ENCODE measurements at places on chromosomes 7 and 10. TPM values are rescaled to one million over a fixed set of nuclear protein-coding genes. Genes with fewer than 3 reads are reported as not detected.

Gene CFAP46
- 1.7 TPM for total RNA-seq

Gene C1GALT1
- 23.1 TPM for total RNA-seq

DNA sequence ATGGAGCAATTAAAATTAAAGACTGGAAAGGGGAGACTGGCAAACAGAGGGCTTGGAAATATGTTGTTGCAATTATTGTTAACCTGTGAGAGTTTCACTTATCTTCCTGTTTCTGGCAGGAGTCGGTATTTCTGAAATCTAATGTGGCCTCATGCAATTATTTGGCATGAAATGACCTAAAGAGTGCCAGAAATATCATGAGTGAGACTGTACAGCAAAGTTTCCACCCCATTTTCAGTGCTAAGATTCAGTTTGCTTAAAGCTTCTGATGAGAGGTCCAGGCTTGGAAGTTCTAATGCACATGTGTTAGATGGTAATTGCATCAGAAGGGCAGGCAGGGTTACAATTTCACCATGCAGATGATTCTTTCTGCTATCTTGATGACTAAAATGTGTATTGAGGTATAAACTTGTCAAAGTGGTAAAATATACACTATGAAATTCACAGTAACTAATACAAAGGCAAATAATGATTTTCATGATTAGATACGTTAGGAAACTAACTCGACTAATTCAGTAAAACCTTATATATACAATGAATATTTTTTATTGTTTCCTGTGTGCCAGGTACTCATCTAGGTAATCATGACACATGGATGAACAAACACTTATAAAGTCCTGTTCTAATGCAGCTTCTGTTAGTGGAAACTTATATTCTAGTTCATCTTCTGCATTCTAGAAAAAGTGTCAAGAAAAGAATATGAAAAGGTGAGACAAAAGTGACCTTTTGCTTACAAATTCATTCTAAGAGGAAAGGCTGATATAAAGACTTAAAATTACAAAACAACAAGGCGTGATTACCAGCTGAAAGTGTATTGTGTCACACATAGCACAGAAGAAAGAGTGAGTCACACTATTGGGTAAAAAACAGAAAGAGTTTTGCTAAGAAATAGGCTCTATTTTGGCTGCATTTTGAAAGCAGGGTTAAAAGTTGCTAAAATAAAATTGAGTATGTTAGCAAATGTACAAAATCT lies 533.4 kb upstream of the SEMA3D start:
- peak; percentile 43 for DNase-seq

GRCh38 chr10:128885573-128886555 lies 581.2 kb upstream of the MGMT start:
- DNase-seq, result no peak

GRCh38 chr7:13155188-13155587 lies 467.8 kb downstream of the ARL4A start:
- DNase-seq, result peak; percentile 10

GRCh38 chr7:16904076-16904475 lies 22.3 kb upstream of the AGR3 start:
- no peak for DNase-seq

DNA sequence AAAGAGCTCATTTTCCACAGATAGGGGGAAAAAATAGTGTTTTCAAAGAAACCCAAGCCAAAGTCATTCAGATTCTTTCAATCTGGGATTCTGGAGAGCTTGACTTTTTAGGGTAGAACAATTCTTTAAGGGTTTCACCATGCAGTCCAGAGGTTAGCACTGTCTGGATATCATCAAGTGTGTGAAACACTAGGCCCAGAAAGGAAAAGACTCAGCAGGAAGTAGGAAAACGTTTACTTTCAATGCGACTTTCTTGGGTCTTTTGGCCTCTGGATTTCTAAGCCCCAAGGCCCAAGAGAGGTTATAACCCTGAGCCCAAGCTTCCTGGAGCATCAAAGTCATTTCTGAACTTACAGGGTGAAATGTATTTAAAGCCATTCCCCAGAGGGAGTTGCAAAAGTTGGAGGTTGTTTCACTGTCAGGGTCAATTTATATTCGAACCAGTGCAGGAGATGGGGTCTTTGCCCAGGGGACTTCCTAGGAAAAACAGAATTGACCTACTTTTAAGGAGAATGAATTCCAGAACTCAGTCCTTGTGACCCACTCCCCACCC lies 158.0 kb downstream of the C7orf25 start:
- DNase-seq, result no peak

- DNase-seq, result no peak
Observed at GRCh38 chr10:28624351-28624750, 53.0 kb upstream of the BAMBI start.

Measured in IMR-90 (cell line).